ENCODE measurements at places on chromosomes 7 and 10.

DNA sequence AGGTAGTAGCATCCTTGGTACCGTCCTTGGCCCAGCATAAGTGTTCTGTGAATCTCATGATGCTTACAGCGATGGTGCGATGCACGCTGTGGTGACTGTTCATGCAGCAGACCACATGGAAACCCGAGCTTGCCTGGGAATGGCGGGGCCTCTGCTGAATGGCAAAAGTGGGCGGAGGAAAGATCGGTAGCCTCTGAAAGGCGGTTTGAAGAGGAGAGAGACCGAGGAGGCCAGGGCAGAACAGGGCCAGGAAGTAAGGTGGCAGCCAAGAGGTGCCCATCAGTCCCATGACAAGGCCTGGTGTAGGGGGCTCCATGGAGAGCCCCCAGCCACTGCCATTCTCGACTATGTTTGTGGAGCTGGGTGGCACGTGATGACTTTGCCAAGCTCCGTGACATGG is 33.2 kb upstream of the CNPY1 start:
- no peak for DNase-seq

GRCh38 chr7:1814089-1814811 is 144.2 kb downstream of the ELFN1 start:
- DNase-seq: no peak

DNA sequence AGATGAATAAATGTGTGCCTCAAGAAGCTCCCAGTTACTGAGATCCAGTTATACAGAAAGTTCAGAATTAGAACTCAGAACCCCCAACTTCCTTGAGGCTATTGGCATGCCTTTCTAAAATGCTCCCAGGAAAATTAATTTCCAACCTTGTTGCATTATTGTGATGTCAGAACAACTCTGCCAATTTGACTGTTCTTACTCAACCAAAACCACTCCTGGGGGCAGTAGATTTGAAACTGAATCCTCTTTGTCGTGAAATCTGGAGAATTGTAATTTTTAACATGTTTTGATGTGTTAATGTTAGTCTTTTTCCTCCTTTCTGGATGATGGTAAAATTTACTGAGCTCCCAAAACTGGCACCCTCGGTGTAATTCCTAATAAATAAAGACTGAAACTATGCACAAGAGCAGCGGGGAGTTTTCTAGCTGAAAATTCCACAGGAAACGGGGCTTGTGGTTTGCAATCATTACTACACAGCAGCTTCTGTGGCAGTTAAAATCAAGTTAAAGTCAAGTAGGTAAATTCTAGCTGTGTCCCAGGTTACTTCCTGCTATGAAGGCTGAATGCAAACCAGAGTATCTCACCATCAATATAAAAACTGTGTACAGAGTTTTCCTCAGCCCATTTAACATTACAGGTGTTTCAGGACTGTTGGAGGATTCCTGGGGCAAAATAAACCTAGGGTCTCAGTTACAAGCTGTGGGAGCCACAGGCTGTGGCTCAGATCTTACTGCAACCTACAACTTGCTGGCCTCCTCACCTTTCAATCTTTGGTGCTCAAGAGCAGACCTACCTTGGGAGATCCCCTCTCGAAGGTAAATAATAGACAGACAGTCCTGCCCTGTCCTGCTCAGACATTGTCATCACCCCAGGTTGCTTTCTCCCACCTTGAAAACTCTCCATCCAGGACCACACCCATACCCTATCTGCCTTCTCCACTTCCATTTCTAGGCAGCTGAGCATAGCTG is 156.3 kb upstream of the KMT2E start:
- no peak for DNase-seq

DNA sequence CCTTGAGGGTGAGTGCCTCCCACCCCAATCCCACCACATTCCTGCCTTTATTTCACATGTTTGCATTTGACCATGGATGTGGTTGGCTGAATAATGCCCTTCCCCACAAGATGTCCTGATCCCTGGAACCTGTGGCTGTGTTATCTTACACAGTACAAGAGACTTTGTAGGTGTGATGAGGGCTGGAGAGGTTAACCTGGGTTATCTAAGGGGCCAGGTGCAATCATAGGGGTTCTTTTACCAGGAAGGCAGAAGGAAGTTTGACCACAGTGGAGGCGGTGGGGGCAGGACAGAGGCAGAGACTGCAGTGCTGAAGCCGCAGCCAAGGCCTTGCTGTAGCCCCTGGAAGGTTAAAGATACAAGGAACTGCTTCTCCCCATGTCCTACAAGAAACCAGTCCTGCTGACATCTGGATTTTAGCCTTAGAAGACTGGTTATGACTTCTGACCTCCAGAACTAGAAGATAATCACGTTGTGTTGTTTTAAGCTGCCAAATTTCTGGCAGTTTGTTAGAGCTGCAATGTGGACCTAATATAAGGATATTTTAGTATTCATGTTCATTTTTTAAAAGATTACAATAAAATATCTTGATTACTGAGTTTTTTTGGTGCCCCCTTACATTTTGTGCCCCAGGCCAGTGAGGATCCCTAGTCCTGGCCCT is 136.6 kb downstream of the ARHGAP22 start:
- peak; percentile 31 for DNase-seq
